ENCODE measurements at places on chromosomes 6 and 20. TPM values are rescaled to one million over a fixed set of nuclear protein-coding genes. Genes with fewer than 3 reads are reported as not detected.

GRCh38 chr6:84606860-84607259 lies 157.5 kb downstream of the TBX18 start:
- no peak for DNase-seq

DNA sequence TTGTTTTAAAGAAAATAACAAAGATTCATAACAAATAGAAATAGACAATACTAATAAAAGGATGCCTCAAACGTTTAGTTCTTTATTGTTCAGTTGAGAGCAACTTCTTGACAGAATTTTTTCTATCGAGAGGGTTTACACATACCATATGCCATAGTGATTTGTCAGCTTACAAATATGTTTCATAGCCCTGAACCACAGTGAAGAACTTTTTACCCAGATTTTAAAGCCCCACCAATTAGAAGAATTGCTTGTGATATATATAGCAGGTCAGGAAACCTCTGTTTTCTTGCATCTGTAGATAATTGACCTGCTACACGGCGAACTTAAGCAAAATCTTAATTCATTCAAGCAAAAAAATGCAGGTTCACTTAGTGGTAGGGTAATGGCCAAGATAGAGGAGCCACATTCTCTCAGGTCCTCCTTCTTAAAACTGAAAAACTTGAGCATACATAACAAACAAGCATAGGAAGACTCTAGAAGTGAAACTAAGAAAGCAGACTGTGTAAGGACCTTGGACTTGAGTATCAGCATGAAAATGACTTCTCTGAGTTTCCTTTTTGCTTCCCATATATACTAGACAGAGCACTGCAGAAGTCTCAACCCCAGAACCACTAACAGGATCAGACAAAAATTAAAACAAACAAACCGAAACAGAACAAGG lies 39.5 kb downstream of the CRISP1 start:
- DNase-seq: peak; percentile 12

The SIRPB1 gene
- 0.31 TPM for total RNA-seq

The TULP4 gene
- total RNA-seq: 22.6 TPM

All from H4 (cell line).